Immature natural killer cell (primary cell): ENCODE measurements at places on chromosomes 1 and 21. TPM values are rescaled to one million over a fixed set of nuclear protein-coding genes. Genes with fewer than 3 reads are reported as not detected.
A peak's percentile ranks its signal among the peaks of the same experiment; 100 is the strongest.

DNA sequence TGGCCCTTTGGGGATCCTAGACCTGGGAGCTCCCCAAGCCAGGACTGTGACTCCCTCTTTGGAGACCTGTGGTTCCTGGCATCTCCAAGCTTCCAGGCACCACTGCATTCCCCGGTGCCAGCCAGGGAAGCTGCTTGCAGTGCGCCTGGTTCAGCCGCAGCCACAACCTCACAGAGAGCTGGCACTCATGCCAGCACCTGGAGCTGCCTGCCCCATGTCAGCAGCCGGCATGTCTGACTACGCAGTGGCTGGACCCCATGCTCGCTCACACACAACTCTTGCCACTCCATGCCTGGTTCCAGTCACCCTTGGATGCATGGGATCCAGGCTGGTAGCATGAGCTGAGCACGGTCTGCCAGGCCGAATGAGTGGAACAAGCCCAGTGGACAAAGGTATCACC, 426.6 kb downstream of the LRRIQ3 start:
- no peaks in the 10 kb centered on the region for H3K27me3 ChIP-seq
- H3K36me3 ChIP-seq: no peaks in the 10 kb centered on the region
- H3K4me3 ChIP-seq: no peak overlapping the region
- no peak for DNase-seq

DNA sequence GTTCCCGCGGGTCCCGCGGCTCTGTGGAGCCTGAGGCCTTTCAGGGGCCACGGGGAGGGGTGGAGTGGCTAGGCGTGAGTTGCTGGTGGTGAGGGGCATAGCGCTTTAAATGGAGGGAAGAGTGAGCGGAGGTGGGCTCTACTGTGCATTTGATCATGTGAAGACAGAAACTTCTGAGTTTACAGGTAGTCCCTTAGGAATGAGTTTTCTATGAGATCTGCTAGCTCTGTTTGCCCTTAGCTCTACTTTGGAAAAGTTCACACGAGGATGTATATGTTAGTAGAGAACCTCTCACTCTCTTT, 593 bp downstream of the ST6GALNAC3 start:
- no peak overlapping the region for H3K27ac ChIP-seq
- H3K4me3 ChIP-seq: peak overlapping the region; percentile 82
- H3K36me3 ChIP-seq: no peaks in the 10 kb centered on the region
- no peak for DNase-seq
- H3K27me3 ChIP-seq: peaks cover 8% of the 10 kb centered on the region
- peaks cover 18% of the 10 kb centered on the region for H3K4me1 ChIP-seq

DNA sequence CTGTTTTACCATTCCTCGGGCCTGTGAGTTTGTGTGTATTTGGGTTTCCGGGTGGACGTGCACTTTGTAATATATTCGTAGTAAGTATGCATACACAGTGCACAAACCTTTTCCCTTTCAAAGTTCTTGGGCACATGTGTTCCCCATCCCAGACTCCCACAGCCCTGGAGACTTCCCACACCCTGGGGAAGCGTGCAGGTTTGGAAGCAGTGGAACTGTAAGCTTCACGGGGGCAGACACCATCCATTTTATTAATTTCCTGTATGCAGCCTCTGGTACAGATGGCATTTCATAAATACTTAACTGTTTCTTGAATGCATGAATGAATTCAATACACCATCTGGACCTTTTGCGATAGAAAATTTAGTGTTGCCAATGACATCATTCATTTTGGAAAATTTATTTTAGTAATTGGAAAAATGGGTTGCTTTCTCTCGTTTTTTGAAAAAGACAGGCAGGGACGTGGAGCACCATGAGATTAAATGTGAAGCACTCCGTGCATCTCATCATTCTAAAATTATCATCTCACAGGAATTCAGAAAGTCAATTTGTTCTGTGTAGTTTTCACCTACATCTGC, 10.8 kb downstream of the ETS2 start:
- no peaks in the 10 kb centered on the region for H3K4me1 ChIP-seq
- no peak overlapping the region for H3K4me3 ChIP-seq
- peaks cover 58% of the 10 kb centered on the region for H3K36me3 ChIP-seq
- no peak overlapping the region for H3K27ac ChIP-seq

DNA sequence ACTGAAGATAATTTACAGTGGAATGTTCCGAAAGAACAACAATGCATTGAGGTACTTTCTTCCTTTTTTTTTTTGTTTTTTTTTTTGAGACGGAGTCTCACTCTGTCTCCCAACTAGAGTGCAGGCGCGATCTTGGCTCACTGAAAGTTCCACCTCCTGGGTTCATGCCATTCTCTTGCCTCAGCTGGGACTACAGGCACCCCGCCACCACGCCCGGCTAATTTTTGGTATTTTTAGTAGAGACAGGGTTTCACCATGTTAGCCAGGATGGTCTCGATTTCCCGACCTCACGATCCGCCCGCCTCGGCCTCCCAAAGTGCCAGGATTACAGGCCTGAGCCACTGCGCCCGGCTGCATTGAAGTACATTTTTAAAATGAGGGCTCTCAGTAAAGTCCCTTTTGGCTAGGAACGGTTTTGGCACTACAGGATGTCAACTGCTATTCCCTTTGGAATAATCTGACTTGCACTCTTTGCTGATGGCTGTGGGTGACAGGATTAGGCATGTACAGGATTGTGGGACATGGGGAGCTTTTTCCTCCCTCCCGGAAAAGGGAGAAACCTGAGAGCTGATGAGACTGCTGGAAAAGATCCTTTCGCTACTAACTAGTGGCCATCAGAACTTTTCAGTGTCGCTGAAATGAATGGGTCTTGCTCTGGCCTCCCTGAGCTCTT, 56.9 kb upstream of the EDEM3 start:
- no peaks in the 10 kb centered on the region for H3K4me1 ChIP-seq
- no peak overlapping the region for H3K27ac ChIP-seq
- H3K4me3 ChIP-seq: no peak overlapping the region
- H3K36me3 ChIP-seq: peaks cover 4% of the 10 kb centered on the region
- no peak for DNase-seq

DNA sequence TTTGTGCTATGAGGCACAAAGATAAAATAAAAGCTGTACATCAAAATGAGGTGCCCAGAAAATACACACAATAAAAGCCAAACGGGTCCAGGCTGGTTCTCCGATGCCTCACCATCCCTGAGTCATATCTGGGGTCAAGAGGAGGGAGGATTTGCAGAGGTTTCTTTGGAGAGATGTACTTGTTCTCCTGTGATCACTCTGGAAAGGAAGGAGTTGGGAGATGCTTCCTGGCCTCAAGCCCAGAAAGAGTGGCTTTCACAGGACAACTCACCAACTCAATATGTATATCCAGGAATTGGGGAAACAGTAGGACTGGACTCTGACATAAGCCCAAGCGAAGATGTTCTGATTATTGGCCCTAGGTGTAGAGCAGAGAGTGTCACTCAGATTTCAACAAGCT, 51.9 kb downstream of the DIPK1A start:
- H3K4me3 ChIP-seq: no peak overlapping the region
- no peaks in the 10 kb centered on the region for H3K27me3 ChIP-seq
- peaks cover 10% of the 10 kb centered on the region for H3K4me1 ChIP-seq
- peaks cover 6% of the 10 kb centered on the region for H3K36me3 ChIP-seq

GRCh38 chr1:12594966-12595756, 22.8 kb downstream of the DHRS3 start:
- peak; percentile 46 for DNase-seq
- H3K27ac ChIP-seq: peak overlapping the region; percentile 88
- peaks cover 81% of the 10 kb centered on the region for H3K4me1 ChIP-seq
- peaks cover 10% of the 10 kb centered on the region for H3K27me3 ChIP-seq
- H3K4me3 ChIP-seq: peak overlapping the region; percentile 81

DNA sequence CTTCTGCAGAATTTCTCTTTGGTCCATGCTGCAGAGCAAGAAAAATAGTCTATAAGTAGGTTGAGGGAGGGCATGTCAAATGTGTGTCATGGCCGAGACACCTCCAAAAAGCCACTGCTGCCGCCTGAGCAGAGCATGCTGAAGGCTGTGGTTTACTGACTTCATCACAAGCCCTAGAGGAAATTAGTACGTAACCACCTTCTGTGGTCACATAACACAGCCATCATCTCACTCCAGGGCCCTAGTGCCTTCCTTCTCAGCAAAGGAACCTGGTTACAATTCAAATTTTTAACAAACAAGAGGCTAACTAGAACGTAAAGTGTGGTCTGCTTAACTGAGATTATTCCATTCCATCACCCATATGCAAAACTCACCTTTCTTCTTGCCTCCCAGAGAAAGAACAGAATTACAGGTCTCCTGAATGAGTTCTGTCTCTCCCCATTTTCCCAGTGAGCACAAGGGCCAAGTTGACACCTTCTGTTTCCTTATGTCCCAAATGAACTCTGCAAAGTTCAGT, at the start of gene PTPN22:
TSS of gene PTPN22 (minus strand) at position 116 of the 517 bp plus-strand sequence.
- peaks cover 99% of the 10 kb centered on the region for H3K4me1 ChIP-seq
- H3K27ac ChIP-seq: peak within 1 kb of the TSS; percentile 99
- H3K27me3 ChIP-seq: peaks cover 12% of the 10 kb centered on the region

- peaks cover 29% of the 10 kb centered on the region for H3K36me3 ChIP-seq
- H3K27ac ChIP-seq: no peak overlapping the region
- DNase-seq: no peak
- H3K4me1 ChIP-seq: no peaks in the 10 kb centered on the region
These were observed 101.7 kb upstream of the KRTAP19-8 start for GRCh38 chr21:31140025-31140424.

- peaks cover 1% of the 10 kb centered on the region for H3K27me3 ChIP-seq
- no peaks in the 10 kb centered on the region for H3K36me3 ChIP-seq
- no peaks in the 10 kb centered on the region for H3K4me1 ChIP-seq
- no peak for DNase-seq
- H3K27ac ChIP-seq: no peak overlapping the region
These were observed 164.7 kb upstream of the KCNJ15 start for GRCh38 chr21:38092051-38092450.

- no peaks in the 10 kb centered on the region for H3K4me1 ChIP-seq
- no peak for DNase-seq
- no peak overlapping the region for H3K4me3 ChIP-seq
- H3K27ac ChIP-seq: no peak overlapping the region
- H3K27me3 ChIP-seq: peaks cover 4% of the 10 kb centered on the region
These were observed 22.3 kb downstream of the MYBPH start for GRCh38 chr1:203153051-203153988.

GRCh38 chr1:8590721-8591351, 226.6 kb downstream of the RERE start:
- no peak for DNase-seq
- H3K4me1 ChIP-seq: peaks cover 40% of the 10 kb centered on the region
- H3K36me3 ChIP-seq: no peaks in the 10 kb centered on the region
- H3K27me3 ChIP-seq: peaks cover 2% of the 10 kb centered on the region

DNA sequence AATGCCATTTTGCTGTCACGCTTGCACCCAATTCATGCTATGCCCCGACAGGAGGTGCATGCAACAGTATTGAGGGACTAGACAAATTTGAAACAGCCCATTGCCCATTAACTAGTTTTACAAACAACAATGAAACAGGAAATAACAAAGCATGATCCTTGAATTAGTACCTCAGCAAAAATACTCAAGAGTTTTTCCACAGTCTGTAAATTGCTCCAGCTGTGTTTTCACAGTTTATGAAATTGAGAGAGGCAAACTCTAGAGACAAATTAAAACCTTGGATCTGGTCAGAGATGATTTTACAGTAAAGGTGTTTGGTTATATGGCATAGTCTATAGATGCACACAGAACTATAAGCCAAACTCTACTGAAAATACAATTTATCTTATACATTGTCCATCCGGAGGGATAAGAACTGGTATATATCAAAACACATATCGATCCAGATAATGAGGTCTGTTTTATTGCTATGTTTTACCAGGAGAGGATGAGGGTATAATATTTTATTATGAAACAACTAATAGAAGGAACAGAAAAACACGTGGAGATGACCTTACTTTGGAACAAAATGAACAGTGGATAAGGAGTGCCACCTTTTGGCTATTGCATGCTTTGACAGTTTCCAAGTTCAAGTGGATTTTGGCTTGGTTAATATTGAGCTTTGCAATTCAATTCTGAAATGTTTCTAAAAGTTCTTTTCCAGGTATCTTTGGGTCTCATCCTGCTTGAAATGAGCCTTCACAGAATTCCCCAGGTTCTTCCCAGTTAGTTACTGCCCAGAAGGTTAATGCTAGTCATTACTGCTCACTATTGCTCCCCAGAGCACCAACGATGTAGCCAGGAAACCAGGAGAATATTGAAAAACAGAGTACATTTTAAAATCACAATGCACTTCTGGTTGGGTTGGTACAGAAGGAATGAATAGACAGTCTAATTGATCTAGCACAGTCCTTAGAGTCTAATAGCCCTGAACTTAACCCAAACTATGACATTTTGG, 45.7 kb downstream of the ZC3H11B start:
- no peaks in the 10 kb centered on the region for H3K27me3 ChIP-seq
- no peak overlapping the region for H3K4me3 ChIP-seq
- no peak for DNase-seq
- H3K4me1 ChIP-seq: no peaks in the 10 kb centered on the region
- H3K27ac ChIP-seq: no peak overlapping the region

DNA sequence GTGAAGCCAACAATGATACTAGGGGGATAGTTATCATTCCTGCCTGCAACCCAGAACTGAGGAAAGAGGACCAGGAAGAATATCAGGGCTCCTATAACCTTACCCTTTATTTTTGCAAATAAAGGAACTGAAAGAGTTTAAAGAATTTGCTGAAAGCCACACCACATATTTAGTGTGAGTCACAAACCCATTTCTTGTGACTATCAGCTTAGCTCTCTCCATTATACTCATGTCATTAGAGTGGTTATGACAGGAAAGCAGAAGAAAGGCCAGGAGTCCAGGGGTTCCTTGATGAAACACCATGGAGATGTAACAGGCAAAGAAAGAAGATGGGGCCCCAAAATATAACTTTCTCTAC, 141.1 kb upstream of the SAMSN1 start:
- H3K27ac ChIP-seq: peak overlapping the region; percentile 55
- no peak for DNase-seq
- peaks cover 21% of the 10 kb centered on the region for H3K4me1 ChIP-seq
- no peaks in the 10 kb centered on the region for H3K36me3 ChIP-seq

- no peak overlapping the region for H3K27ac ChIP-seq
- no peaks in the 10 kb centered on the region for H3K27me3 ChIP-seq
- no peaks in the 10 kb centered on the region for H3K4me1 ChIP-seq
- peaks cover 17% of the 10 kb centered on the region for H3K36me3 ChIP-seq
- DNase-seq: no peak
- no peak overlapping the region for H3K4me3 ChIP-seq
These were observed 17.5 kb upstream of the KIF14 start for GRCh38 chr1:200638073-200638472.

Gene OPRD1
- polyA plus RNA-seq: not detected

Gene SLC45A1
- not detected for polyA plus RNA-seq

Gene MYOG
- polyA plus RNA-seq: not detected

Gene ANKRD45
- not detected for polyA plus RNA-seq

Gene SERPINC1
- not detected for polyA plus RNA-seq
